PC-9 (cell line): ENCODE measurements at places on chromosomes 1 and 21. TPM values are rescaled to one million over a fixed set of nuclear protein-coding genes. Genes with fewer than 3 reads are reported as not detected.
A peak's percentile ranks its signal among the peaks of the same experiment; 100 is the strongest.

DNA sequence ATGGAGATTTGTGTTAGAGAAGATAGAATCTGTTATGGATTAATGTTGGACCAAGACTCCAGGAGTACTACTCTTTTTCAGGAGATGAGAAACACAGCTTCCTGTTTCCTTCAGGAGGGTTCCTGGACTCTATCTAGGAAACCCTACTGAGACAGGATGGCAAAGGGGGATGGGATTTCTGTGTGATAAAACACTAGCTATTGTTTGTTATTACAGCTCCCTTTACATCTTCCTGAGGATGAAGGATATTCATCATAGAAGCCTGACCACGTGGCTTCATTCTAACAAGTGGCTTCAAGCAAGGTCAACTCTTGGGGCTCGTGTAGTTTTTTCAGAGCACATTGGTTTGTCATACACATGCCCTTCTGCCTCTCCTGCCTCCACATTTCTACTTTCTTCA is 33.3 kb downstream of the RGL1 start:
- no peaks in the 10 kb centered on the region for H3K27me3 ChIP-seq
- no peak overlapping the region for H3K27ac ChIP-seq
- DNase-seq = no peak
- no peak overlapping the region for H3K4me3 ChIP-seq

DNA sequence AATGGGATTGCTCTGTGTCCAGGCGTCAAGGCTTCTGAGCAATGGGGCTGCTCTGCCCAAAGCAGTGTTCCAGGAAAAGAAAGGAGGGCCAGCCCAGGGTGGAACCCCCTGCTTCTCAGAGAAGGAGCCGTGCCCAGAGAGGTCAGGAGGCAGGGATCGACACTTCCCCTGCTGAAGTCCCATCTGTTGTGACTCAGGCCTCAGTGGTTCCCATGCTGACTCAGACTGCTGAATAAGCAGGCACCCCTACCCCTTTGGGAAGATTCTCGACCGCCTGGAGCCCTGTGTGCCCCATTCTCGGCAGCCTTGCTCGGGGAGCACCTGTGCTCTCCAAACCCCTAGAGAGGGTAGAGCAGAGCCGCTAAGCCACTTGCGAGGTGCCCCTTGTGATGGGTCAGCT is 23.9 kb downstream of the PKP1 start:
- peaks cover 52% of the 10 kb centered on the region for H3K4me1 ChIP-seq
- no peak overlapping the region for H3K4me3 ChIP-seq
- DNase-seq = no peak
- H3K27ac ChIP-seq = peak overlapping the region; percentile 63
- no peaks in the 10 kb centered on the region for H3K36me3 ChIP-seq

DNA sequence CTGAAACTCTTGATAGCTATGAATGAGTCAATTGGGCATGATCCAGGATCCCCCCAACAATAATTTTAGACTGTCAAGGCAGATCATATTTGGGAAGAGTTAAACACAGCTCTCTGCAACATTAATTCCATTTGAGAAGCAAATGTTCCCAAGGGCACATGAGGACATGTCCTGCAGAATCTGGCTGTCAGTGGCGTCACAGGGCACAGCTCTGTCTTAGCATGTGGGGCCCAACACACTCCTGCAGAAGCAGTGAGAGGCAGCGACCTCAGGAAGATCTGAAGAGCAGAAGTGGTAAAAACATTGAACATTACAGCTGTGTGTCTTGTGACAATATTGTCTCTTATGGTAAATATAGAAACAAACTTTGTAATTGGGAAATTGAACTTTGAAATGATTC is 197.1 kb upstream of the PBX1 start:
- DNase-seq = no peak
- H3K27me3 ChIP-seq = no peaks in the 10 kb centered on the region
- H3K27ac ChIP-seq = no peak overlapping the region
- H3K4me3 ChIP-seq = no peak overlapping the region
- no peaks in the 10 kb centered on the region for H3K36me3 ChIP-seq

The KCND3 gene
- total RNA-seq = not detected in 2 replicates

The FCMR gene
- total RNA-seq = 0.63 and 1.2 TPM in 2 replicates

The AADACL4 gene
- total RNA-seq = not detected in 2 replicates

The OXCT2 gene
- total RNA-seq = 1.3 and 1.6 TPM in 2 replicates
